ENCODE measurements at places on chromosomes 1 and 21.

GRCh38 chr1:231985296-231986023 is 358.9 kb downstream of the DISC1 start:
- no peak for DNase-seq

GRCh38 chr1:208081972-208082371 is 162.2 kb downstream of the PLXNA2 start:
- DNase-seq = no peak

- DNase-seq = no peak
Measured at GRCh38 chr1:234214911-234215892, 158.1 kb upstream of the COA6 start.

- no peak for DNase-seq
Measured at GRCh38 chr1:73839922-73840321, 358.1 kb downstream of the LRRIQ3 start.

- DNase-seq = no peak
Measured at GRCh38 chr21:43921979-43922945, 57.2 kb downstream of the AGPAT3 start.

GRCh38 chr1:20149601-20150325 is 10.6 kb downstream of the PLA2G2F start:
- no peak for DNase-seq

DNA sequence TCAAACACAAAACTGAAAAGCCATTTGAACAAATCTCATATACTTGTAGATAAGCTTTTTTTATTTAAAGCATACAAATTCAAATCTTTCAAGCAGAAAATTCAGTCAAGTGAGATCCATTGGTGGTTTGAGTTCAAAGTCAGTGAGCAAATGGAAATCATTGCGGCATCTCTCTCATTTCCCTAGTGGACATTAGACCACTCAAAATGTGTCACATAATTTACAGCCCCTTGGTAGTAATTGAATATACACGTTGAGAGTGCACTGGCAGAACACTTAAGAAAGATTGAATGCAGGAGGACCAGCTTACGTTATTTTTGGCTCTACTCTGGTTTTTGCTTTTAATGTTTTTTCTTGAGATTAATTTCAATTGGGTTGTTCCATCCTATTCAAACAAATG is 633.7 kb downstream of the USP25 start:
- no peak for DNase-seq

GRCh38 chr1:248630551-248630950 is 4.3 kb downstream of the OR2T11 start:
- DNase-seq = no peak

GRCh38 chr1:237999426-238000052 is 108.8 kb upstream of the ZP4 start:
- DNase-seq = no peak

DNA sequence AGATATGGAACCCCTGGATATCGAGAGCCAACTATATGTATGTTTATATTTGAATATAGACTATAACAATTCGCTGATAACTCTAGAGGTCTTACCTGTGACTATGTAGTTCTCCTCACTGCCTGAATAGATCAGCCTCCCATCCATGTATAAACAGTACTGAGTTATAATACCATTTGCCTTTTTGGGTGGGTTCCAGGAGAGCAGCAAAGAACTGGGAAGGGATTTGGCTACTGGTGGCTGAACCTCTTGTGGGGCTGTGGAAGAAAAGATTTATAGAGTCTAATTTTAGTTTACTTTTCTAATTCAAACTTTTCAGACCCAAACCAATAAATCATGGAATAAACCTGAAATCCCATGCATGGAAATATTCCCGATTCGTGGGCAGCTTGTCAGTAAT is 376.9 kb downstream of the USH2A start:
- no peak for DNase-seq

DNA sequence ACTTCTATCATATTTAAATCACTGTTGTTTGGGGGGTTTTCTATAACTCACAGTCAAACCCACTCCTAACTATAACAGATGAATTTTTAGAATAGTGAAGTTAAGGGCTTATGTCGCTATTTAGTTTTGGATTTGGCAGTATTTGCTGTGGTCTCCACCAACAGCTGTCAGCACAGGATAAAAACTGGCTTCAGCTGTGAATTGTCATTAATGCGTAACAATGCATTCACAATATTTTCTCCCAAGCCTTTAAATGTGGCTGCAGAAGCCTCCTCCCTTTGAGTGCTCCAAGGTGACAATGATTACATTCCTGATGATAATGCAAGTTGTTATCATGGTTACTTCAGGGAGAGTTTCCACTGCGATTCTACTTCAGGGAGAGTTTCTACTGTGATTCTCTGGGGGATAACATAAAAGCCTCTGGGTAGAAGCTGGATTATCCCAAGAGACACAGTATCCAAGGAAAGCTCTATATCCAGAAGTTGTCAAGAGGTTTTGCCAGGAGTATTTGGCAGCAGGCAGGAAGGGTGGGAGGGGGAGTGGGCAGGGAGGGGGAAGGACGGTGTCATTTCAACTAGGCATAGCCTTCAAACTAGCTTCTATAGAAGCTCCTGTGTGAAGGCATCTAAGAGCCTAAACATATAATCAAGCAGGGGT is 14.9 kb upstream of the SMIM12 start:
- no peak for DNase-seq

DNA sequence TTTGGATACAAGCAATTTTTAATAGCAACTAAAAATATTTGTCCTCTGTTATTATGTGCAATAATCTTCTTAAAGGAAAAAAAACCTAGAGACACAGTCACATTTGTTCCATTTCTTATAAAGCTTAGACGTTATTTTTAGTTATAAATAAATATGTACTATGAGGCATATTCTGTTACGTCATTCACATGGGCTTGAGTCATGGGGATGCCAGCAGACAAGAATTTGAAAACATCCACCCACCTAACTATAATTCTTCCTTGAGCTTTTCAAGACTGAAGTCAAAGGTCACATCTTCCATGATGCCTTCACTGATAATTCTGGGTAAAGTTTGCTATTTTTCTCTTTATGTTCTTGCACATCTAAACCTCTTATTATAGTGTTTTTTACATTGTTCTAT is 268.8 kb downstream of the KCTD3 start:
- no peak for DNase-seq

GRCh38 chr1:26692793-26693490 is 2.9 kb upstream of the ARID1A start:
- DNase-seq = peak; percentile 77

GRCh38 chr21:27519361-27519760 is 552.5 kb upstream of the ADAMTS5 start:
- DNase-seq = no peak

GRCh38 chr1:185152187-185152767 is 4.5 kb downstream of the TRMT1L start:
- DNase-seq = no peak

DNA sequence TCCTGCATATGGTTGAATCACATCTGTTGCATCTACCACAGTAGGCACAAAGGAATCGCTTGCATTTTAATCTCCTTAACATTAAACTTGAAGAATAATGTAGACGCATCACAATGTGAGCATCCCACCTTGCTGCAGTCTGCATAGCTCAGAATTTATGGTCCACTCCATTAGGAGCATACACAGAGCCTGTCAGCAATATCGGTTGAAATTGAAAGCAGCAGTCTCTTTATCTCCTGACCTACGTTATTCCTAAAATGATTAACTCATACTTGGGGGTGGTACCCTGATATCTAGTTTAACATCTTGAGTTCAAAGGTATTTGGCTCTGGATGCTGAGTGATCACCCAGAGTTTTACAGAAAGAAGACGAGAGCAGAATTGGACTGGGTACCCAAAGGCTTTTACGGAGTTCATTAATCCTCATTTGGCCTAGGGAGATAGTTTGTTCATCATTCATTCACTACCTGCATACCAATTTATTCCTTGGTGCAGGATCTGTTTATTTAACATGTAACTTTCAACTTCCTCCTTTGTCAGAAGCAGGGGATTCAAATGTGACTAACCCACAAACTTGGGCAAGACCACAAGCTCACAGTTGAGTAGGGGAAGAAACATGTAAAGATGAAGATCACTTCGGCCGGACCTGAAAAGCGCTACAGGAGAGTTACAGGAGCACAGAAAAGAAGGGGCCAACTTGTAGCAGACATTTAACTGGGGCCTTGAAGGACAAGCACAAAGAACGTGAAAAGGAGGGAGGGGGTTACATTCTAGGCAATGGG is 187.9 kb downstream of the DAB1 start:
- DNase-seq = no peak

- DNase-seq = no peak
Measured at GRCh38 chr1:231666220-231666936, 39.8 kb downstream of the DISC1 start.

- no peak for DNase-seq
Measured at GRCh38 chr1:234929369-234929768, 199.3 kb downstream of the TOMM20 start.

DNA sequence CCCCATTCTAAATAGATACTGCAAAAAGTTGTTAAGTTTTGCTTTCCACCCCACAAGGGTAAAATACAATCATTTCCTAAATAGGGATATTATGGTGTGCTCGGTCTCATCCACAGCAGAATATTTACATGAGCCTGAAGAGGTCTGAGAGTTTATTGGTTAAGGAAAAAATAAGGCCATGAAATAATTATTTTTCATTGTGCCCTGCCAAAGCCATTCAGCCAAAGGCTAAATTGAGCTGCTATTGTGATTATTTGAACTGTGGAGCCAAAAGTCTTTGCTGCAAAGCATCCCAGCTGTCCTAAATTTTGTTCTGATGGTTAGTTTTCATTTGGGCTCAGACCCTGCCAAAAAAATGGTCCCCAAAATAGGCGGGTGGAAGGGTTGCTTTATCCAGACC is 298.7 kb upstream of the ESRRG start:
- no peak for DNase-seq

DNA sequence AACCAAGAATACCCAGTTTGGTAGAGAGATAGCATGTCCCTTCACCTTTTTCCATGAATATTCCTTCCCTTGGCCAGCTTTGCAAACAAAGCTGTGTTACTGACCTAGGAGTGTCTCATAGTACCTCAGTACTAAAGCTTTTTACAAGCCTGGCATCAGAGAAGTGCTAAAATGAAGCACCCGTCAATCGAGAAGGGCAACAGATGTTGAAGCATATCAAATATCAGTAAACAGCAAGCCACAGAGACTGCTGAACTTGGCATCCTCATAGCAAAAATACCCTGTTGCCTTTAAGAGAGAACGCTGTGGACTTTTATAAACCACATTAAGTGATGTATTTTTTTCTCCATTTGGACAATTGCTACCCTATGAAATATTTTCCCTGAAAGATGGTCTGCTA is 128.6 kb upstream of the HOOK1 start:
- DNase-seq = no peak

- DNase-seq = peak; percentile 62
Measured at GRCh38 chr1:201982623-201983379, at the start of gene RNPEP. RNPEP (plus strand) TSS chr1:201982648; CDS start chr1:201982667, 19 bp downstream.

DNA sequence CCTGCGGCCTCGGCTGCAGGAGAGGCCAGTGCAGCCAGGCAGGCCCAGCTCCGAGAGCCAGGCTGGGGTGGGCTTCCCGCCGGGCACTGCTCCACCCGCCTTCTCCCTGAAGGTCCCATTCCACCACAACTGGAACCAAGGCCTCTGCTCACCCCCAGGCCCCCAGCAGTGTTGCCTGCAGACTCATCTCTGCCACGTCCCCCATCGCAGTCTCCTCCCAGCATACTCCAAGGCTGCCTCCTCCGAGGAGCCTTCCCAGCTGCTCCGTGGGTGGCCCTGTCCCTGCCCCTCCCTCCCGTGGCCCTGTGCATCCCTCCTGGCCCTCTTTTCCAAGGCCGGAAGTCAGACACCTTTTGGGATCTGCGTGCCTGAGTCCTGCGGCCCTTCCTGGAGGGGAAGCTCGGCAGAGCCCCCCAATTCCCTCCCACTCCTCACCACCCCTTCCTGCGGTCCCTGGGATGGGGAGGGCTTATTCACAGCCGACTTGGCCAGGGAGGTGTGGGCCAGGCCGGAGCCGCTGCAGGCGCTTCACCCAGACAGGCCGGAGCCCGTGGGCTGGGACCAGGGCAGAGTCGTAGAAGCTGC is 47.6 kb downstream of the SLX9 start:
- DNase-seq = no peak

GRCh38 chr1:232877365-232878028 is 72.3 kb downstream of the MAP10 start:
- DNase-seq = no peak

GRCh38 chr1:201155354-201155753 is 1.1 kb upstream of the TMEM9 start:
- DNase-seq = no peak

DNA sequence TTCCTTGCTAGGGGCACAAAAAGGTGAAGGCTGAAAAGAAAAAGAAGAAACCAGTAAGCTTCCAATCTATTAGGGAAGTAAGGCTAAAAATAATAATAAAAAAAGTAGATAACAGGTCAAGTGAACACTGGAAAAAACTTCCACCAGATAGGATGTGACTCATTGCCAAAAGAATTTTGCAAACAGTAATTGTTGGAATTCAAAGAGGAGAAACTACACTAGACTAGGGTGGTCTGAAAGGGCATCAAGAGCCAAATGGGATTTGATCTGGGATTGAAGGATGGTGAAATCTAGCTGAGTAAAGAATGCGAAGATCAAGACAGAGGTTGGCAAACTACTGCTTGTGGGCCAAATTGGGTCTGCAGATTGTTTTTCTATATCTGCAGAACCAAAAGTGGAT is 6.0 kb upstream of the ST6GALNAC3 start:
- DNase-seq = no peak

DNA sequence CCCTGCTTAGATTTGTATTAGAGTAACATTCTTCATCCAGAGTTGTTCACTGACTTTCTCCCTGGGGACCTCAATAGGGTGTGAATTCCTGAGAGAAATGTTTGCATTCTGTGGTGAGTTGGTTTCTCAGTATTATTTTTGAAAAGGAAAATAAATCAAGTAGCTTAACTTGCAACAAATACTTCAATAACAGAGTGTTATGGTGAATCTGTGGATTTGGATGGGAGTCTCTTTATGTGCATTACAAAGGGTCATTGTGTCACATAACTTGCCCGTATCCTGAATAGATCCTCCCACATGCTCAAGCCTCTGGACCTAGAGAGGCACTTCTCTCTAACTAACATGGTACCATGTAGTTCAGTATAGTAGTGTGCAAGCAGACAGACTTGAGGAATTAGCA is 68.4 kb upstream of the IPO9 start:
- no peak for DNase-seq
